GM23248 (cell line): ENCODE measurements at places on chromosomes 16 and 17. TPM values are rescaled to one million over a fixed set of nuclear protein-coding genes. Genes with fewer than 3 reads are reported as not detected.

GRCh38 chr16:813204-813915, 12.8 kb upstream of the GNG13 start:
- peak; percentile 72 for DNase-seq

Gene DPEP2
- not detected in 2 replicates for total RNA-seq

DNA sequence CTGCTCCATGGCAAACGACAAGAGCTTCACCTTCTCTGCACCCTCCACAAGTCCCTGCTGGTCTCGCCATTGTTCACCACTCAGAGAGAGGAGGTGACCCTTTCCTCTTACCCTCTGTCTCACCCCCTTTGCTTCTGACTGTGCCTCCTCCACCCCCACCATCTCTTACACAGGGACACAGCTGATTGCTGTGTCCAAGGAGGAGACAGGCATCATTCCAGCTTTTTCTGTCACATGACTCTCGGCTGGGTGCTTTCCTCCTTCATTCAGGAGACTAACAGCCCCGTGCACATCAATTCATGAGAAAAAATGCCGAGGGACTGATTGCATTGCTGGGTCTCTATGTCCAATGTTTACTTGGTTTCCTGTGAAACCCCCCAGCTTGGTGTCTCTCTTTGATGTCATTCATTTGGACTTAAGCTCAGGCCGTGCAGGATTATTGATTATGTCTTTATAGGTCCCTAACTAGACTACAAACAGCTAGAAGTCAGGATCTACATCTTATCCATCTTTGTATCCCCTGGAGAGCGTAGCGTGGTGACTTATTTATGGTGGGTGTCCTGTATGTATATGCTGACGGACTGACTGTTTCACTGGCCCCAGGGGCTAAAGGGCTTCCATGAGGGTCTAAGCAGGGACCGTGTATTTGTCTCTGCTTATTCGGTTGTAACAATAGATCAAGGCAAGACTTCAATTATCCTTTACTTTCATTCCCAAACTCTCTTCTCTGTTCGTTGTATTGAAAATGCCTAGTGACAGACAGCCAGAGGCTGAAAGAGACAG, 82.2 kb upstream of the CDH13 start:
- no peak for DNase-seq

- DNase-seq = peak; percentile 61
Observed at GRCh38 chr17:37176723-37177122, 199.1 kb upstream of the C17orf78 start.

GRCh38 chr17:31492880-31493655, 101.6 kb downstream of the RAB11FIP4 start:
- peak; percentile 26 for DNase-seq

GRCh38 chr17:7885367-7886226, 3.0 kb upstream of the CHD3 start:
- peak; percentile 66 for DNase-seq

Gene MYH13
- not detected in 2 replicates for total RNA-seq

DNA sequence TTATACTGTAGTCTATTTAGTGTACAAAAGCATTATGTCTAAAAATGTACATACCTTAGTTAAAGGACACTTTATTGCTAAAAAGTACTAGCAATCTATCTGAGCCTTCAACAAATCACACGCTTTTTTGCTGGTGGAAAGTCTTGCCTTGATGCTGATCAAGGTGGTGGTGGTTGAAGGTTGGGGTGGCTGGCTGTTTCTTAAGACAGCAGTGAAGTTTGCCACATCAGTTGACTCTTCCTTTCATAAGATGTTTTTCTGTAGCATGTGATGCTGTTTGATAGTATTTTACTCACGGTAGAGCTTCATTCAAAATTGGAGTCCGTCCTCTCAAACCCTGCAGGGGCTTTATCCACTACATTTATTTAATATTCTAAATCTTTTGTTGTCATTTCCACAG, 8.6 kb downstream of the ADGRG5 start:
- DNase-seq = no peak

DNA sequence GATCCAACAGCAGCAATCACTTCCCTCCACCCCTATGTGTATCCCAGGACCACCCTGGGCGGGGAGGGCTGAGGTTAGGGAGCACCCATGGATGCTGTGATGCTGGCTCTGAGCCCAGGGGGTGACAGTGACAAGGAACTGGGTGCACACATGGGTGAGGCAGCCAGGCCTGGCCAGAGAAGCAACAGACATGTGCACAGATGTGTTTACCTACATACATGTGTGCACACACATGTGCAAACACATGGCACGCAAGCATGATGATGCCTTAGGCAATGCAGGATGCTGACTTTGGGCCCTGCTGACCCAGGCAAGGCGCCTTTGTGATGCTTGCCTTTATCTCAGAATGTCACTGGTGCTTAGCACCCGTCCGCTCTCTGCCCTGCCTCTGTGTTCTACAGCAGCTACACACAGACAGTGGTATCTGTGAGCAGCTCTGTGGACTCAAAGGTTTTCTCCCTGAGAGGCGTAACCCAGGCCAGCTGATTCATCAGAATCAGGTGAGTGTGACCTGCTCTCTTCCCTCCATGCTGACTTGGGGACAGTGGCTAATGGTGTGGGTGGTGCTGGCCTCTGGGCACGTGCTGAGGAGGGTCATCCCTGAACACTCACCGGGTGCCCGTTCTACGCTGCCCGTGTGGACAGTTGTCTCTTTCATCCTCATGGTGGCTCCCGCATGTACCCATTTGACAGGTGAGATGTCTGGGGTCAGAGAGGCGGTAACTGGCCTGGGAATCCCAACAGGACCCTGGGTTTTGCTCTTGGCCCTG, 38.5 kb upstream of the KSR1 start:
- DNase-seq = no peak

Gene CDK3
- 0.43 and 1.5 TPM in 2 replicates for total RNA-seq
